ENCODE measurements at places on chromosomes 4 and X.
A peak's percentile ranks its signal among the peaks of the same experiment; 100 is the strongest.

DNA sequence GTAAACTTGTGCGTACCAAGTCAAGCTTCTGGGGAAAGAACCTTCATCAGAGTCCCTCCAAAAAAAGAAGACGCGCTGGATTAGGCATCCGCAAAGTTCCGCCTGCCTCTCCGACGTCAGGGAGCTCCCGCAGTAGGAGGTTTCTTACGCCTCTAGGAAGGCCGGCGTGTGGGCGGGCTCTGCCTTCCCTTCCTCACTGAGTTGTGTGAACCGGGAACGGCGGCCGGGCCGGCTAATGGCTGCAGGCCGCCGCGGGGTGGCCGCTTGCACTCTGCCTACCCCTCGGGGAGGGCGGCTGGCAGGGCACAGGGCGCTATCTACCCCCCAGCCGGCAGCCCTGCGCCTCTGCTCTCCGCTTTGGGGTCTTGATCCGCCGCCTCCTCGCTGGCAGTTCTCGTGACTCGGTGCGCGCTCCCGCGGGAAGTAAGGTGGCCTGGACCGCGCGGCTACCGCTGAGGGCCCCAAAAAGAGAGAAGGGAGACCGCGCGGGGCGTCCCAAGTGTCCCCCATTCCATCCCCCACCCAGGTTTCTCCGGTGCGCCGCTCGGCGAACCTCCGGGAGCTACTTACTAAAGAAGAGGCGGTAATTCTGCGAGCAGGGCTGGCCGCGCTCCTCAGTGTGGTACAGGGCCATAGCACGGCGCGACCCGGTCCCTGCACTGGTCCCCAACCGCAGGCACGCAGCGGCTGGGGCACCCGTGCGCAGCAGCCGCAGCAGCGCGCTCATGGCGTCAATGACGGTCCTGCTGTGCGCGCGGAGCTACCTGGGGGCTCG, at the start of gene PPA2:
Gene PPA2, minus strand, starts transcription at position 739 of the 775 bp plus-strand sequence. Its CDS starts 12 bp downstream, at position 727.
- DNase-seq = peak; percentile 82

DNA sequence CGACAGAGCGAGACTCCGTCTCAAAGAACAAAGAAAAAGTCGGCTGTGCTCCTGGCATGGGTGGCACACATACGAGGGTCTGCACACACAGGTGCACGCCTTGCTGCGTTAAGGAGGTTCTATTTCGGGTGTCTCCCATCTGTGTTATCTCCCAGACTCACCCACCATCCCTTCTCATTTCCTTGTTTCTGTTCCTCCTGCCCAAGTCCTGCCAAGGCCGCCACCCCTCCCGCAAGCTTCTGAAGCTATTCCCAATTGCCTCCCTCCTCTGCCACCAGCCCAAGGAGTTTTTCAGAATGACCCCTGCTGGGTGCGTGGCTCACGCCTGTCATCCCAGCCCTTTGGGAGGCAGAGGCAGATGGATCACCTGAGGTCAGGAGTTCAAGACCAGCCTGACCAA, 6.0 kb upstream of the IL3RA start:
- no peak for DNase-seq

- DNase-seq = no peak
Measured at GRCh38 chr4:182301736-182302135, 58.5 kb downstream of the TENM3 start.

- DNase-seq = peak; percentile 21
Measured at GRCh38 chr4:54332542-54332941, 103.4 kb downstream of the PDGFRA start.

DNA sequence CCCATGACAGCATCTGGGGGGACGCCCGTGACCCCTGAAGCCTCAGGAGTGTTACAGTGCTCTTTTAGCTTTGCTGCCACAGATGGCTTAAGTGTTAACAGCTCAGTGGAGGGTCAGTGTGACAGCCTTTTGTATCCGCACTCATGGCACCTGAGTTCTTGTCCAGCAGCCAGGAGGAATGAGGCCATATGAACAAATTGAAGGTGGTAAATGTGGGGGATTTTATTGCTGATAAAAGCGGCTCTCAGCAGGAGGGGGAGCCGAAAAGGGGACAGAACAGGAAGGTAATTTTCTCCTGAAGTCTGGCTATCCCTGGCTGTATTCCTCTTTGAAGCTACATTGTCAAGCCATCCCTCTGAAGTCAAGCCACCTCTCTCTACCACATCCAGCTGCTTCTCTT, 441.0 kb downstream of the RAPGEF2 start:
- no peak for DNase-seq

DNA sequence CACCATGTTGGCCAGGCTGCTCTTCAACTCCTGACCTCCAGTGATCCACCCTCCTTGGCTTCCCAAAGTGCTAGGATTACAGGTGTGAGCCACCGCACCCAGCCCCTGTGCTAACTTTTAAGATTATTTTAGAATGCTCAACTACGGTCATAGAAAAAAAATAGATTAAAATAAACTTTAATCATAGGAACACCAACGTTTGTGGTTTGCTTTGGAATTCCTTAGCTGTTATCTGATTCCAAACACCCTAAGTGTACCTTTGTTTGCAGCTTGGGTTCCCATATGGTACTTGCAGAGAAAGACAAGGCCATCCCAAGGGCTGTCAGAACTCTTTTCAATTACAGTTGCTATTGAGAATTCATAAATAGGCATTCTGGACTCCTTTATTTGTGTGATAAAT, 90.1 kb upstream of the EFHC2 start:
- no peak for DNase-seq

DNA sequence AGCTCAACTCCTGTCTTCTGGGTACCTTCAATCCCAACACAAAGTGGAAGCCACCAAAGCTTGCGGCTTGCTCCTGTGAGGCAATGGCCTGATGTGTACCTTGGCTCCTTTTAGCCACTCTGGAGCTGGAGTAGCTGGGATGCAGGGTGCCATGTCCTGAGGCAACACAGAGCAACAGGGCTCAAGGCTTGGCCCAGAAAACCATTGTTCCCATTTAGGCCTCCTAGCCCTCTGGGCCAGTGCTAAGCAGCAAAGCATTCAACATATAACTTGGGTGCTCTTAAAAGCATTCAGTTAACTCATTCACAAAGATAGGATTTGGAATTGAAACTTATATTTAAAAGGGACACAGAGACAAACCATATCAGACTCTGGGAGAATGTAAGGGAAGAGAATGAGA, 194.5 kb upstream of the ARHGEF9 start:
- DNase-seq = no peak

GRCh38 chr4:182277377-182277776, 34.2 kb downstream of the TENM3 start:
- DNase-seq = no peak

DNA sequence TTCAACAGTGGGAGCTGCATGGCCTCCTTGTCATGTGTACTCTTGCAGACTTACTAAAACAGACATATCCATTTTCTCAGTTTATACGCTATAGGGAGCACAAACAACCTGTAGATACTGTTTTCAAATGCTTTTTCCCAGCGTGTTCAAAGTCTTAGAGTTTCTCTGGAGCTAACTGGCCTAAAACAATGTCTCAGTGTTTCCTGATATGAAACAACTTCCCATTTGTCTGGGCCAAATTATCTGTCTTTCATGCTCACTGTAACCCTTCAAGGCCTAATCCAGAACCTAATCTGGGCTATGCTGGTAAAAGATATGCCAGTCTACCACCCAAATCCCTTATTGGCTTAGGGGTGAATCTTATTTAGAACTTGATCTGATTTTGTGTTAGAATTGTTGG, 38.8 kb downstream of the RAB40A start:
- no peak for DNase-seq

DNA sequence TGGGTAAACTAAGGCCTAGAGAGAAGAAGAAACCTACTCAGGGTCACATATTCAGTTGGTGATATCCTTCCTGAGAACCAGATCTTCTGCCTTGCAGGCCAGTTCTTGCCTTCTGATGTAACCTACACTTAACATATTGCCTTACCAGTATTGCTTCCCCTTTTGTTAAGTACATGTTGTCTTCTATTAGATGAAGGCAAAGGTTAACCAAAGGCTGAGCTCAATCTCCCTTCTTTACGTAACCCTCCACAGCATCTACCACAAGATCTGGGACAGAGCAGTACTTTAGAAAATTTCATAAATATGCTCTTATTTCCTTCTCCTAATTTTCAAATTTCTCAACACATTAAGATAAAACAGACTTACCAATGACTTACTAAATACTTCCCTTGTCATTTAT, 474.4 kb downstream of the SH2D1A start:
- DNase-seq = no peak

Data from caudate nucleus (tissue), 63 donors.